Cardiac muscle cell (in vitro differentiated cells and primary cell): ENCODE measurements at places on chromosomes 11 and 22. TPM values are rescaled to one million over a fixed set of nuclear protein-coding genes. Genes with fewer than 3 reads are reported as not detected.

Gene APOL2
- polyA plus RNA-seq: 8.7 and 10.8 TPM in 2 replicates

DNA sequence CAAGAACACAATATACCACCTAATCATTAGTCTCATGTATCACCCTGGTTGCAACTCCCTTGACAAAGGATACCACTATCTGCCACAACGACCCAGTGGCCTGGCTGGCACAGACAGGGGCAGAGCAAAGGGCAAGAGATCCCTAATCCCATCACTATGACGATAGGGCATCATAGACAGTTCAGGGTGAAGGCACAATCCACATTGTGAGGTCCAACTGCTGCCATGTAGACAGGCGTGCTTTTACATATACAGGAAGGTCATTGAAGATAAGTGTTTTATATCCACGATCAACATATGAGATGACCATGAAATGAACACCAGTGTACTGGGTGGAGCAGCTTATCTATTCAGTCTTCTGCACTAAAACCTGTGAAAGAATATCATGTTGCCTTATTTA, 94.6 kb downstream of the IGLL1 start:
- DNase-seq: no peak

Gene POU2AF2
- polyA plus RNA-seq: not detected in 2 replicates

Gene KCNQ1
- polyA plus RNA-seq: 13.9 and 18.8 TPM in 2 replicates

Gene LRRC32
- polyA plus RNA-seq: 6.3 and 18.8 TPM in 2 replicates

Gene OR5AK2
- not detected in 2 replicates for polyA plus RNA-seq

Gene BDNF
- 0.37 and 0.44 TPM in 2 replicates for polyA plus RNA-seq

Gene DNAL4
- polyA plus RNA-seq: 39.7 and 55.4 TPM in 2 replicates

- no peak for DNase-seq
Observed at GRCh38 chr11:127191689-127192088, 191.1 kb upstream of the KIRREL3 start.

DNA sequence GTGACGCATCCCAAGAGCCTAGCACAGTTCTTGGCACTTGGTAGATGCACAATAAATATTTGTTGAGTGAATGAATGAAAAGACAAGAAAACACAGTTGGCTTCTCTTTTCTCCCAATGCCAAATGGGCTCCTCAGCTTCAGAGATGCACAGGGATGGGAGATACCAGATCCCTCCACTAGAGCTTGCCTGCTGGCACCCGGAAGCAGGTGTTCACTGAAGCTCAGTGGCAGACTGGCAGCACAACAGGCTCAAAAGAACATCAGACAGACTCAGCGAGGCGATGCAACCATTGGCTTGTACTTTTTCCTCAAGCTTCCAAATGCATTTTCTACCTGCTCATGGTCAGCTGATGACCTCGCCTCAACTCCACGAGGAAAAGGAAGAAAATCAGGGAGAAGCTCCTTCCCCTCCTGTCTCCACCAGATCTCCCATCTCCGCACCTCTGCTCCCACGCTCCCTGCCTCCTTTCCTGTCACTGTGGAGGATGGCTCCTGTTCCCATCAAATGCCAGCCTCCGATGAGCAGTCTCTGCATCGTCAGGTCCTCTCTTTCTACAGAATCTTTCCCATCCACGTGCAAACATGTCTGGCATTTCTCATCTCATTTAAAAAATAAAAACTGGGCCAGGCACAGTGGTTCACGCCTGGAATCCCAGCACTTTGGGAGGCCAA, 5.8 kb downstream of the RAPSN start:
- no peak for DNase-seq

Gene PES1
- polyA plus RNA-seq: 52.5 and 57.7 TPM in 2 replicates

Gene APOL5
- polyA plus RNA-seq: not detected in 2 replicates

Gene CSF2RB
- polyA plus RNA-seq: not detected in 2 replicates

DNA sequence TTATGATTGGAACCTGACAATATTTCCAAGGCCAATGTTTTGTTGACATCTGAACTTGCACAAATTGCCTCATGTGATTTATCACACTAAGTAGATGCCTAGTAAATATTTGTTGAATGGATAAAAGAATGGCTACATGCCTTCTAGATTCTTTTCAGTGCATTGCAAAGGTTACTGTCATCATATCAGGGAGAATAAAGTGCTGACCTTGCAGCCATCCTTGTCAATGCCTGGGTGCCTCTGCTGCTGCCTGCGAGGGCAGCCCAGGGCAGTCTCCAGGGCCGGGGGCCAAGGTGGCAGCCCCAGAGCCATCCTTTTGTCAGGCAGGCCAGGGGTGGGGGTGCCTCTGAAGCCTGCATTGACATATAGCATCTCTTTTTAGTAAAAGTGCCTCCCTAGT, 325.6 kb upstream of the MTNR1B start:
- DNase-seq: no peak

- no peak for DNase-seq
Observed at GRCh38 chr11:61749591-61750217, 2.7 kb upstream of the MYRF start.

- DNase-seq: peak; percentile 35
Observed at GRCh38 chr11:28110821-28111200, 2.6 kb downstream of the METTL15 start.

Gene GPHA2
- 0.60 TPM in 1 of 2 replicates, not detected in the other for polyA plus RNA-seq

- no peak for DNase-seq
Observed at GRCh38 chr11:66126064-66126463, 56.0 kb downstream of the PACS1 start.

Gene XPNPEP3
- 15.8 and 22.2 TPM in 2 replicates for polyA plus RNA-seq

GRCh38 chr22:16651217-16651616, 58.6 kb upstream of the CCT8L2 start:
- no peak for DNase-seq

DNA sequence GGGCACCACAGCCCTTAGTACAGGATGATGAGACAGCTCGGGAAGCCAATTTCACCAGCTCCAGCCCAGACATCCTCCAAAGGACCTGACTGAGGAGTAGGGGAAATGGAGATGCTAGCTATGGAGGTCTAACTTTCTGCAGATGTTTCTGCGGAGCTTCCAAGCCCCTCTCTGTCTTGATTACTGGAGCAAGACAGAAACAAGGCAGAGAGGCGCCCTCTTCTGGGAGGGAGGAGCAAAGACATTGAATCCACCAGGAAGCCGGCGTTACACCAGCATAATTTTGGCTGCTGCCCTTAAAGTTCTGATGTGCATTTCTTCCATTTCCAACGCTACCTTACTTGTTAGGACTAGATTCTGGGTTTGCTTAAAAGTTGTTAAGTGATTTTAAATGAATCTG, 107.3 kb upstream of the HSD17B12 start:
- peak; percentile 34 for DNase-seq

- no peak for DNase-seq
Observed at GRCh38 chr11:27173545-27173944, 132.9 kb downstream of the BBOX1 start.

GRCh38 chr11:85627332-85627997, at the start of gene DLG2:
DLG2 (minus strand) TSS chr11:85627344.
- DNase-seq: peak; percentile 46

Gene GGT1
- polyA plus RNA-seq: 17.2 and 24.1 TPM in 2 replicates

GRCh38 chr11:129323896-129324502, 51.6 kb upstream of the BARX2 start:
- DNase-seq: no peak

DNA sequence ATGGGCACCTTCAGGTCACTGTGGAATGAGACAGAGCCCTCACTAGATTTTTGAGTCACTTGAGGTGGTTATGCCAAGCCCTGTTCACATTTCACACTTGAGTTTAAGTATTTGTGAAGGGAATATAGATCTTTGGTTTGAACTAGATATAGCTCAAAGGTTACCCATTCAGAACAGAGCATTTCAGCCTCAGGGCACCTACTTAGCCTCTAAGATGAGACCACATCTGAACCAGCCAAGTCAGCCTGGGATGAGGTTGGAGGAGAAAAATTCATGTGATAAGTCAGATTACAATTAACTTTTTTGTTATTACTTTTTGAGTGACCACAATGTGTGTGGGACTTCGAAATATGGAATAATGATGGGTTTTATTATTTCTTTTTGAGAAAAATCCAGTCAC, 127.8 kb downstream of the TEAD1 start:
- DNase-seq: no peak

DNA sequence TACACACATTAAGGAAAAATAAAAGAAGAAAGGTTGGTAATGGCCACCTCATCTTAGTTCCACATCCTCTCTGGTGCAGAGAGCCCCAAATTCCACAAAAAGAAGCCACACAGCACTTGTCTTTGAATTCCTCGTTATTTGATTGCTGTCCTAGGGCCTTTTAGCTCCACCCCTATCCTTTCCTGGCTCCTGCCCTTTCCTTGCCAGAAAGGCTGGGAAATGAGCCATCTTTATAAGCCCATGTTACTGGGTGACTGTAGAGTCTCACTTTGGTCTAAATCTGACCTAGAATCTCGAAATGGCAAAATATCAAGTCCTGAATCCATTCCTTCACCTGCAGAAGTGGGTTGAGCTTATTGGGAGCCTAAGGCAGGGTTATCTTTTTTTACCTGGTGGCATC, 4.3 kb upstream of the TMEM132A start:
- DNase-seq: peak; percentile 45
